Naive thymus-derived CD8-positive, alpha-beta T cell (primary cell): ENCODE measurements at places on chromosomes 1 and 21.

DNA sequence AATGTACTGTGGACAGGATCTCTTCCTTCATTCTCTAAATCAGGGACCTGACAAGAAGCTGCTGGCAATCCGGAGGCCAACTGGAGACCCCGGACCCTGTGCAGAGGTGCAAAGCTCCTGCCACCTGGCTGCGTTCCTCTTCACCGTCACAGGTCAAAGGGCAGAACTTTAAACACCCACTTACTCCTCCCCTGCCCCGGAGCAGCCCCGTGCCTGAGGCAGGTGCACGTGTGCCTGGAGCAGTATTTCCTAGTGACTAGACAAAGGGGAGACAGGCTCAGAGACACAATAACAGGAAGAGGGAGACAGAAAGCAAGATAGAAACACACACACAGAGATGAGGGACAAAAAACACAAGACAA, 6.6 kb upstream of the PIGC start:
- no peak for DNase-seq

- no peak for DNase-seq
These were observed 70.7 kb upstream of the ZNF644 start for GRCh38 chr1:91092503-91092902.

DNA sequence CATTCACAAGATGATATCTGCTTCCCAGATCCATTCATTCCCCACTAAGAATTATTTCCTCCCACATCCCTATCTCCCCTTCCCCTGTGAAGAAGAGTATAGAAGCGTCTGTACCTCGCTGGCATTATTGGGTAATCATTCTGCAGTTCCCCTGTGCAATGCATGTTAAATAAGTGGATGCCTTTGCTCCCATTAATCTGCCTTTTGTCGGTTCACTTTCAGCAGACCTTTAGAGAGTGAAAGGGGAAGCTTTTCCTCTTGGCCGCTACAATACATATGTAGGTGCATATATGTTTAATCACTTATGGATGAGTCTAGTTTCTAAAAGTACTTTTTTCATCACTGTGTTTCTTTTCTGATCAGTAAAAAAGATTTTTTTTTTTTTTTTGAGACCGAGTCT, 7.0 kb downstream of the CLCN6 start:
- no peak for DNase-seq

DNA sequence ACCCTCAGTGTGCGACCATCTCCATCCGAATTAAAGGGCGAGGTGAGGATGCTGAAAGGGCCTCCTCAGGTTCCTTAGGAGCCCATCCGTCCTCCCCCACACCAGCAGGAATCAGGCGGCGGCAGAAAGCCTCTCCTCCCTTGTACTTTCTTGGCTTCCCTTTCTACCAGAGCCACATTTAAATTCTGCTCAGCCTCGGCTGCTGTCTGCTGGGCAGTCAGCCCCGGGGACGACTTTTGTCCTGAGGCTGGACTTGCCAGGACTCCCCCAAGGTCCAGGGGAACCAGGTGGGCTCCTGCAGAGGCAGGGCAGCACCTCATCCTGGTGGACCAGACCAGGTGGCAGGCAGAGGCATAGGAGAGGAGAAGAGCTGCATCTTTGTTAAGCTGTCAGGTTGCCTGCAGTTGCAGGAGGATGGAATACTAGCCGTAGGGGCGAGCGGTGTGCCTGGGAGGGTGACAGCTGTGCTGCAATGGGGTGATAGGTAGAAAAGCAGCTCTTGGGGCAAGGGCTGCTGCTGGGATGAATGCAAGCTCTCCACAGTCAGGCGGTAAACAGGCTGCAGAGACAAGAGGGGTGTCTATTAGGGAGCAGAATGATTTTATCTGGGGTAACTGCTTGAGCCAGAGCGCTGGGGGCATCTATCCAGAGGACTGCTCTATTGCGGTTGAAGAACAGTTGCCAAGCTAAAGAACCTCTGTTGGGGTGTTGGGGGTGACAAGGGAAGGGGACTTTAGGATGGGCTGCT, 46.2 kb upstream of the WASF2 start:
- no peak for DNase-seq

DNA sequence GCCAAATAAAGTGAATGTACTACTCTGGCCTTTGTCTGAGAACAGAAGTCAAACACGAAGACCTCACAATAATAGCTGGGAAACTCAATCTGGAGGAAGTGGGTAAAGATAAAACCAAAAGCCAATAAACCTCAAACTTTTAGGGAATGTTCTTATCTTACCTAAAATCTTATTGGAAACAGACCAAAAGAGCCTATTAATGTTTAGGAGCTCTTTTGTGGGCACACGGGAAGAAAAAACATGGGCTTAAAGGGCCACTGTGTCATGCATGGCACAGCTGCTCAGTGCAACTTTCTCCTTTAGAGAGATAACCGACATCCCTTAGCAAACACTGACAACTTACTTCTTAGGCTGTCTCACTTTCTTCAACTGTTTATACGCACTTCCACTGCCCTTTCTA, 16.1 kb downstream of the EIF2B3 start:
- no peak for DNase-seq
